ENCODE measurements at places on chromosomes 2 and 18.
A peak's percentile ranks its signal among the peaks of the same experiment; 100 is the strongest.

DNA sequence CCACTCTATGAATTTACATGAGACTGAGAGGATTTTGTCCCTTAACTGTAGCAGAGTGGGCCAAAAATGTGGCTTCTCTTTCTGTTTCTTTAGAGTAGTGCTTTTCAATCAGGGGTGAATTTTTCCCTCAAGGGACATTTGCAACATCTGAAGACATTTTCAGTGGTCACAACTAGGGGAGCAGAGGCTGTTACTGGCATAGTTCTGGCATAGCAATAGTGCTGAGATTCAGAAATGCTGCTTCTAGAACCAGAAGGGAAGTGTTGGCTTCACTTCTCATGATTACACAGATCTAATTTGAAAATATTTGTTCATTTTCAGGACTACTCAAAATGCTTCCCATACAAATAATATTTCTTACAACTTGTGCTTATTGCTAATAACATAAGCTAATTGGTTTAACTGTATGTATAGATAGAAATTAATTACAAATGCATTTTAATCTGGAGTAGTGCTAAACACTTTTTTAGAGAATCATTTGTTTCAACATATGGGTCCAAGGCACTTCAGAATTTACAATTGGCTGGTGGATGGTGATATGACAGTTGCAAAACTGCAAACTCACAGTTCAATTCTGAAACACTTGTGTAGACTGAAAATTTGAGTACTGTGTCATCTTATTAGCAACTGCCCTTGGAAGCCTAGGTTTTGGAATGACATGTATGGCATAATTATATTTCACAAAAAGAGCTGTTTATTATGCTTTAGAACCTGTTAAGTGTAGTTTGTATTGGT is 526.7 kb downstream of the THSD7B start:
- no peak for DNase-seq

DNA sequence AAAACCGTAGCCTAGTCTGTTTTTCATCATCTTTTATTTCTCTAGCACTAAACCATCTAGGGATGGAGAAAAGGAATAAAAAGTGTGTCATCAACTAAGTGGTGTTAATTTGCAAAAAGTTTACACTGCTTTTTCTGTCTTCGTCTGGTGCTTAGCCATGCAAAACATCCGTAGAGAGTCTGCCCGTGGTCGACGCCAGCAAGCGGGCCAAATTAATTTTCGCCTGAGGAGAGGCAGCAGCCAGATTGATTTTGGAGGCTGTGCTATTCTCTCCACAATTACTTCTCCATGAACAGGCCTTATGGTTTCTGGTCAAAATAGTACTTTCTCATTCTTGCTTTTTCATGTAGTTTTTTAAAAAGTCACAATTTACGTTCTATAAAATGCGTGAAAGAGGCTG is 46.3 kb downstream of the TNFRSF11A start:
- no peak for DNase-seq

DNA sequence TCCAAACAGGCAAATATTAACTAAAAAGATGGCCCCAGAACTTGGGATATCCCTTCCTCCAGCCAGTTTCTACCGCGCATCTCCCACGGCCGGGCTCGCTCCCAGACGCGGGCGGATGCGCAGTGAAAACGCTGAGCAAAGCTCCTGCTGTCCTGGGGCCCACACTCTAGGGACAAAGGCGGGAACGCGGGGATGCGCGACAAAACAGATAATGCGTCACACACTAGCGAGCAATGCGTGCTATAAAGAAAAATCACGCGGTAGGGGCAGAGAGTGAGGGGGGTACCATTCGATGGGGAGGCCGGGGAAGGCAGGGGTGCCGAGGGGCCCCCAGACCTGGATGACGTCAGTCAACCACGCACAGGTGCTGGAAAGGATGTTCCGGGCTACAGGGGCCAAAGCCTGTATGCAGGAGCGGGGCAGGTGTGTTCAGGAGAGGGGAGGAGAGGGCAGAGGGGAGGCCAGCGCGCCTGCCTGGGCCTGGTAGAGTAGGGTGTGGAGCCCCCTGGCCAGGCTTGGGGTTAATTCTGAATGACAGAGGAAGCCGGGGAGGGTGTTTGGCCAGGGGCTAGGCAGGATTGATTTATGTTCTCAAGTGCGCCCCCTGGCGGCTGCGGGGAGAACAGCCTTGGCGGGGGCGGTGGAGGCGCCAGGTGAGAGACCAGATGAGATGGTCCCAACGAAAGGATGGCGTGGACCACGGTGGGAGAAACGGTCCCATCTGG is 14.9 kb upstream of the ITM2C start:
- peak; percentile 83 for DNase-seq

- DNase-seq: no peak
Measured at GRCh38 chr2:19490846-19491435, 132.5 kb upstream of the OSR1 start.

- no peak for DNase-seq
Measured at GRCh38 chr18:24368749-24369148, 28.9 kb downstream of the OSBPL1A start.

- no peak for DNase-seq
Measured at GRCh38 chr18:46264255-46264654, 160.1 kb downstream of the HAUS1 start.
